AG10803 (cell line): ENCODE measurements at places on chromosomes 2 and 18.

GRCh38 chr2:228649447-228649846 is 468.0 kb upstream of the SPHKAP start:
- DNase-seq: no peak

- no peak for DNase-seq
Measured at GRCh38 chr18:22739789-22740188, 193.3 kb upstream of the RBBP8 start.

DNA sequence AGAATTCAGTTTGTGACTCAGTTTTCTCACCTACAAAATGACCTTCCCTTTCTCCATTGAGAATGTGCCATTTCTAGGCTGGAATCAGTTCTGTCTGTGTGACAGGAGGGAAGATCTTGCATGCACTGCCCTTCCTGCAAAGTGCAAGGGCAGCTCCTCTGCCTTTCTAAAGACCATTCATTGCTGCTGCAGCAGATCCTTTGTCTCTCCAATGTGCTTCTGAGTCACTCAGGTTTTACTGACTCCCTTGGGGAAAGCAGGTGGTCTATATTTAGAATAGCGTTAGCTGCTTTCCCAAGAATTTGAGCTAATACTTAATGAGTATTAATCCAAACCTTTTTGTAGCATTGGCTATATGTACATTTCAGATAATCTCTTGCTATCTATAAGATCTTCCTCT is 62.5 kb downstream of the DAW1 start:
- DNase-seq: no peak

- DNase-seq: no peak
Measured at GRCh38 chr18:26843760-26844159, 21.7 kb downstream of the AQP4 start.

DNA sequence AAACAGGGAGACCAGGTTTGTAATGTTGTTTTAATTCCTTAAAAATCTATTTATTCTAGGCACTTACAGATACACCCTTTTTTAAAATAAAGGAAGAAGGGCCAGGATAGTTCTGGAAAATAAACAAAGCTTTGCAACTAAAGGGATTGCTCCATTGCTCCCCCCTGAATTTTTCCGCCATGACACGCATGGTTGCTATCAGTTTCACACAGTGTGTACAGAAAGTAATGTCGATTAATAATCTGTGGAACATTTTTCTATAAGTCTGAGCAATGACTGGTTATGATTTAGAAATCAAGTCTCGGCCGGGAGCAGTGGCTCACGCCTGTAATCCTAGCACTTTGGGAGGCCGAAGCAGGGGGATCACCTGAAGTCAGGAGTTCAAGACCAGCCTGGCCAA is 90.8 kb downstream of the GAREM1 start:
- DNase-seq: no peak

DNA sequence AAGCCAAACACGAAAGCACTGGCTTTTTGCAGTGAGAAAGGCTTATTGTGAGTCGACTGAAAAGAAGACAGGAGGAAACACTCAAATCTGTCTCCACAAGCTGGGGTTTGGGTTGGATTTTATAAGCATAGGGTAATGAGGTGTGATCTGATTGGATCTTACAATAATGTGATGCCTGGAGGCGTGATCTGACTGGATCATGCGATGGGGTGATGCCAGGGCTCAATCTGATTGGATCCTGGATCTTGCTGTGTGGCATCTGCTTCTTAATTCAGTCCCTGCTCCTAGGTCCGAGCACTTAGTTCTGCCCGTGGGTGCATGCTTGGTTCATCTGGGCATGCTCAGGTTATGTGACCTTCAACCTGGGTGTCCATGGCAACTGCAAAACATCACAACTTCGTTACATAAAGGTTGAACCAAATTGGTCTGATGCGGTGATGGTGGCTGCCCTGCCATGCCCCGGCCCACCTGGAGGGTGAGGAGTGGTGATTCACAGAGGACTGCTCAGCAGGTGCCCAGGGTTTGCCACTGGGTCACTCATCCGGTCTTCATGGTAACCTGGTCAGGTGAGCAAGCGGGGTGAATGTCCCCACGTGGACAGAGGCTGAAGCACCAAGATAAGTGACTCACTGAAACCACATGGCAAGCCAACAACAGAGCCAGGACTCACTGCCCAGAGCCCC is 111.0 kb downstream of the KCNF1 start:
- no peak for DNase-seq

DNA sequence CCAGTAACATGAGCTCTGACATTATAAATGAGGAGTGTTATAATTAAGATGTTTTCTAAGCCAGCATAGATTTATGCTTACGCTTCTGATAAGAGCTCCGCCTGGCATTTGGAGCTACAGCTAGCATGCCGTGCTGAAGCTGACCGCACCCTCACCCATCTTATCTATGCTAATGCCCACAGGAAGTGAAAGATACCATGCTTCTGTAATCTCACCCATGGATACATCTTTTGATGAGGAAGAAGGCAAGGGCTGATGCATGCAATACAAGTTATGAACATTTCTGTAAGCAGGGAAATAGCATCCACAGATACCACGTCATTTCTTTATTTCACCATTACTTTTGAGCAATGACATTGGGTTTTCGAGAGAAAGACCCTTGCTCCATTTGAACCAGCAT is 82.3 kb downstream of the ARL4C start:
- no peak for DNase-seq

GRCh38 chr2:45840481-45840880 is 189.0 kb downstream of the PRKCE start:
- no peak for DNase-seq

- DNase-seq: no peak
Measured at GRCh38 chr2:148548716-148549400, 95.7 kb upstream of the EPC2 start.

GRCh38 chr2:71742953-71743601 is 289.7 kb downstream of the DYSF start:
- peak; percentile 89 for DNase-seq

DNA sequence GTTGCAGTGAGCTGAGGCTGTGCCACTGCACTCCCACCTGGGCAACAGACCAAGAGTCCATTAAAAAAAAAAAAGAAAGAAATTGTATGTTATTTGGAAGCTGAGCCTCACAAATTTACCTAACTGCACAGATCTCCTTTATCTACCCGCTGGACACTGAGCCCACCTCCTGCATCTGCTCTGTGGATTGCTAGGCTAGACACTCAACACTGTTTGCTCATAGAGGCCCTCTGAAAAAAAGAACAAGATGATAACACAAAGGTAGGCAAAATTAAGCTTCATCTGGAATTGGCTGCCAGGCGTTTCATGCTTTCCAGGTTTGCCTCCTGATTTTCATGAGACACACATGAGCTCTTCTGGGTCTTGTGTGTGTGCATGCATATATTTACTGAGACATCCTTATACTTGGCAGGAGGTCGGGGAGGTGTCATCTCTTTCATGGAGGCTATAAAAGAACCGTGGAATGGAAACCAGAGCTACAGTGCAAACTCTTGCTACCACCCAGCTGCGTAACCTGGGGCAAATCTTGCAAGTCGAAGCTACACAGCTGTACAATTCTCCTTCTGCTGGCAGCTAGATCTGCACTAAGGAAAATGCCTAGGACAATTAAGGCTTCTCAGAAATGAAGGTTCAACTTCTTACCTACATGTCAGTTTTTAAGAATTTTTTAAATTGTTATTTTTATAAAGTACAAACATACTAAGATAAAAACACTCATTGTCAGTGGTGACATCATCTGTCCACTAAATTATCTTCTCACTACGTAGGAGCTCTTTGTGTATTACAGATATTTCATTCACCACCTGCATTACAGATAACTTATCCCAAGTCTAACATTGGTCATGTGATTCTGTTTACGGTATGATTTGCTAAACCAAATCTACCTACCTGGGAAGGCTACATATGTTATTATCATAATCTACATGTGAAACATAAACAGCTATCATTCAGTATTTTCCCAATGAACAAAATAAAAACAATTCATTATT is 63.1 kb downstream of the CABYR start:
- DNase-seq: no peak

GRCh38 chr2:60888853-60889252 is 7.5 kb downstream of the REL start:
- DNase-seq: no peak

GRCh38 chr18:686339-687111 is 25.9 kb downstream of the ENOSF1 start:
- no peak for DNase-seq

GRCh38 chr2:69576880-69577279 is 66.7 kb downstream of the AAK1 start:
- peak; percentile 74 for DNase-seq

GRCh38 chr2:241862093-241862492 is 3.4 kb upstream of the PDCD1 start:
- no peak for DNase-seq
